ENCODE measurements at places on chromosomes 2 and 18.

GRCh38 chr2:234661849-234662248, 165.0 kb upstream of the ARL4C start:
- DNase-seq = no peak

- no peak for DNase-seq
These were observed 43.8 kb downstream of the LPIN1 start for GRCh38 chr2:11790228-11790627.

GRCh38 chr2:222949690-222950323, 89.0 kb downstream of the ACSL3 start:
- no peak for DNase-seq

- peak; percentile 11 for DNase-seq
These were observed 12.7 kb upstream of the CDH2 start for GRCh38 chr18:28189400-28190239.

DNA sequence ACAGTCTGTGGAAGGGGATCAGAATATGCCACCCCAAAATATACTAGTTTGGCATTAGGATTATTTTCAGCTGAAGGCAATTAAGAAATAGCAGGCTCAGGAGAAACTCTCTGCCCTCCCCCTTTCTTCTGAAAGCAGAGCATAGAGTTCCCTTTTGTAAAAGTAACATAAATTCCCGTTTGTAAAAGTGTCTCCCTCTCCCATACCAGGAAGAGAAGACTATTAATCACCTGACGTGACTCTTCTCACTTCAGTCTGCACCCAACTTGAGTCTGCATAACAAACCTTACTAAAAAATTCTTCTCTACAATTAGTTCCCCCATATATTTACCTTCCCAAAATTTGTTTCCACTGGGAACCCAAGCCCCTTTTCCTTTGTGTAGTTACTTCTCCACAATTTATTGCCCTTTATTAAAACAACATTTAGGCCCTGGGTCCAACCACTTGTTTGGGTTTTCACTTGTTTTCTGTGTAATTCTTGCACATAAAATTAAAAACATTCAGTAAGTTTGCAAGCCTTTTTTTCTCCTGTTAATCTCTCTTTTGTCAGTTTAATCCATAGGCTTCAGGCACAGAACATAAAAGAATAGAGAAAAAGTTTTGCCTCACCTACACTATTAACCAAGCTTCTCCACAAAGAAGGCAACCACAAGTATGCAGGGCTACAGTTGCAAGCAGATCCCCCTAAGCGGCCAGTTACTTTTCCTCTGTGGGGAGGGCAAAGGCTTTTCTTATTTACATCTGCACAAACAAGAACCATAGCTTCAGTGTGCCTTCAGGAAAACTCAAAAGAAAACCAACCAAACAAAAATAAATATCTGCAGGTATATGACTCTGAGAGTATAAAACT, 107.6 kb upstream of the MSH2 start:
- DNase-seq = no peak
